Airway epithelial cell (primary cell): ENCODE measurements at places on chromosomes 2 and 18. TPM values are rescaled to one million over a fixed set of nuclear protein-coding genes. Genes with fewer than 3 reads are reported as not detected.

The ZSWIM2 gene
- total RNA-seq: not detected in 2 replicates

The ARID5A gene
- 5.4 and 5.9 TPM in 2 replicates for total RNA-seq

The GPBAR1 gene
- total RNA-seq: 0.56 TPM in 1 of 2 replicates, not detected in the other

The SLC39A10 gene
- total RNA-seq: 17.0 and 25.1 TPM in 2 replicates

The TUBA4B gene
- not detected in 2 replicates for total RNA-seq

The ANKRD30B gene
- total RNA-seq: not detected in 2 replicates

The SERPINB10 gene
- 0.23 and 0.28 TPM in 2 replicates for total RNA-seq

The FOXD4L1 gene
- 0.05 TPM in 1 of 2 replicates, not detected in the other for total RNA-seq

The WDR33 gene
- total RNA-seq: 13.1 and 19.2 TPM in 2 replicates

The STK17B gene
- 15.9 and 21.7 TPM in 2 replicates for total RNA-seq

The CHRNA1 gene
- total RNA-seq: 0.49 TPM in 1 of 2 replicates, not detected in the other

The C1GALT1C1L gene
- total RNA-seq: 0.21 and 2.2 TPM in 2 replicates

The MROH2A gene
- total RNA-seq: not detected in 2 replicates
